Caudate nucleus (tissue), 63 donors: ENCODE measurements at places on chromosomes 2 and 18.

- DNase-seq: no peak
Observed at GRCh38 chr18:62827397-62827796, 112.1 kb downstream of the PHLPP1 start.

GRCh38 chr2:224217962-224218347, 178.9 kb upstream of the SERPINE2 start:
- no peak for DNase-seq

DNA sequence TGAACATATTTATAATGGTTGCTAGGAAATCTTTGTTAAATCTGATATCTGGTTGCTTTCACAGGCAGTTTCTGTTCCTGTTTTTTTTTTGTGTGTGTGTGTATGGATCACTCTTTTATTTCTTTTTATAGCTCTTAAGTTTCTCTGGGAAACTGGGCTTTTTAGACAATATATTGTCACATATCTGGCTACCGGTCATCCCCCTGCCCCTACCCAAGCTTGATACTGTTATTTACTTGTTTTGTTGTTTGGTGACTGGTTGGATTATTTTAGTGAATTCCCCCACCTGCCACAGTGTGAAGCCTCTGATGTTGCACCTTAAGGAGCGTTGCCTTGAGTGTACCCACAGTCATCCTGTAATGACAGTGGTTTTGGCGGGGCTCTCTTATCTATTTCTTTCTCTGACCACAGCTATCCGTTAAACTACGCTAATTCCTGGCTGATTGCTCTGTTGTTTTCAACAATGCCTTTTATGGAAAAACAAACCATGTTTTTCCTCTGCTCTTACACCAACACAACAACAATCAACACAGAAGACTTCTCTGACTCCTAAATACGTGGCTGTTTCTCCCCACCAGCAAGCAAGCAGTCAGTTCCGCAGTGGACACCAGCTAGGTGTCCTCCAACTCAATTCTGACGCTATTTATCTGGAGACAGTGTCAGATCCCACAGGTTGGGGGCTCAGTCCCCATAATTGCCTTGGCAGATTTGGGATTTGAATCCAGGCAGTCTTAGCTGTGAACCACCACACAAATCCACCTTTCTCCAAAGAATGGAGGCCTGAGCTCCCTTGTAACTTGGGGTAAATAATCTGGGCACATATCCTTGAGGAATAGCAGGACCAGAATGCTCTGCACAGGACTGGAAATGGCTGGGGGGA, 10.9 kb downstream of the GNLY start:
- no peak for DNase-seq

- DNase-seq: no peak
Observed at GRCh38 chr2:216653931-216654365, 20.7 kb downstream of the IGFBP2 start.
